ENCODE measurements at places on chromosomes 12 and 14.

GRCh38 chr12:104763168-104763805, 194.8 kb downstream of the SLC41A2 start:
- DNase-seq = no peak

GRCh38 chr12:127063339-127064072, 1203.5 kb upstream of the TMEM132C start:
- no peak for DNase-seq

- DNase-seq = no peak
Observed at GRCh38 chr12:89733579-89734201, 25.1 kb upstream of the ATP2B1 start.

DNA sequence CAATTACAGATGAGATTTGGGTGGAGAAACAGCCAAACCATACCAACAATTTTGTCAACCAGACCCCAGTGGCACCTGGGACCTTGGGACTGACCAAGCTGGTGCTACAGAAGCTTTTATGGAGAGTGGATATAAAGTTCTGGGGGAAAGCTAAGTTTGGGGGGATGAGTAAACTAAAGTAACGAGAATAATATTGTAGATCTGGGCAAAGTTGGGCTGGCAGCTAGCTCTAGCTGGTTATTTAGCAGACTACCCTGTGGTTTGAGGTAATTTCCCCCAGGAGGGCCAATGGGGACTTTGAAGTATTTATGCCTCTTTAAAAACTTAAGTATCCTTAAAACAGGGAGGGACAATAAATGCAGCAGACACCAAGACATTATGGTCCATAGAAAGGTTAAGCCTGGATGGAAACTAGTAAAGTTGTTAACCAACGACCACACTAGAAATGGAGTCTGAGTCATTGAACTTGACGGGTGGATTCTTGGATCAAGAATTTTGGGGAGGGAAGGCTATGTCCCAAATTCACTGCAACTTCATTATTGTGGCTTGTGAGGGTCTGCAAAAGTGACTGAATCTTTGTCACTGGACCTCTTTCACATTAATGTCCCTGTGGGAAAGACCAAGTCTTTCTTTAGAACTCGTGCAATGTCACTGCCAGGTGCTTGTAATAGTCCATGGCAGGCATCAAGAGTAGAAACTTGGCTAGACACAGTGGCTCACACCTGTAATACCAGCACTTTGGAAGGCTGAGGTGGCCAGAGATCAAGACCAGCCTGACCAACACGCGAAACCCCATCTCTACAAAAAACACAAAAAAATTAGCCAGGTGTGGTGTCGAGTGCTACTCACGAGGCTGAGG, 48.5 kb upstream of the OR5AU1 start:
- no peak for DNase-seq

- no peak for DNase-seq
Observed at GRCh38 chr14:52265253-52265652, 2.2 kb upstream of the PTGDR start.

DNA sequence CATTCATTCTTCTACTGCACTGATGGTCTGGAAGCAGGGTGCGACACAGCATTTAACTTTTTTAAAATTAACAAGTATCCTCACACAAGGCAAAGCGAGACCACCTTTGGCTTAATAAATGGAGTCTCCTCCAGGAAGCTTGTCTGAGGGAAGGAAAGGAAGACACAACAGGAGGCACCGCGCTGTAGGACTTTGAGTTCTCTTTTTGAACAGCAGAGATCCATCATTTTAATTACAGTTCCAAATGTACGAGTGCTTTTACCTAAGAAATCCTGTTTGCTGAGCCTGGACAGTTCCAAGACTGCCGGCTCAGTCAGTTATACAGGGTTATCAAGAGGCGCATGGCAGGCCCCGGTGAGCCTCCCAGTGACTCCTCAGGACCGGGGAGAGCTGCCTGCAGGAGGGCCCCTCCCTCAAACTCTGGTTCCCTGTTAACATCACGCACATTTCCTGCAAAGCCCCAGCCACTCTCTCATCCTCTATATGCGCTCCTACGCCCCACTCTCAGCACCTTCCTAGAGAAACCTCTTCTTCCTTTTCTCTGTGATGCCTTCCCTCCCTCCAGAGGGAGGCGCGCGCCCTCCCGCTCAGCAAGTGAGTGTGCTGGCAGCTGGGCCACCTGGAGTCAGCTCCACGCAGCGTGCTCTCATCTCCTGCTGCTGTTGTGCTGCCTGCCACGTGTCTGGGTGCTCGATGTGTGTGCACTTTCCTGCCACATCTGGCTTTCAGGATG, 46.1 kb downstream of the STX2 start:
- no peak for DNase-seq

DNA sequence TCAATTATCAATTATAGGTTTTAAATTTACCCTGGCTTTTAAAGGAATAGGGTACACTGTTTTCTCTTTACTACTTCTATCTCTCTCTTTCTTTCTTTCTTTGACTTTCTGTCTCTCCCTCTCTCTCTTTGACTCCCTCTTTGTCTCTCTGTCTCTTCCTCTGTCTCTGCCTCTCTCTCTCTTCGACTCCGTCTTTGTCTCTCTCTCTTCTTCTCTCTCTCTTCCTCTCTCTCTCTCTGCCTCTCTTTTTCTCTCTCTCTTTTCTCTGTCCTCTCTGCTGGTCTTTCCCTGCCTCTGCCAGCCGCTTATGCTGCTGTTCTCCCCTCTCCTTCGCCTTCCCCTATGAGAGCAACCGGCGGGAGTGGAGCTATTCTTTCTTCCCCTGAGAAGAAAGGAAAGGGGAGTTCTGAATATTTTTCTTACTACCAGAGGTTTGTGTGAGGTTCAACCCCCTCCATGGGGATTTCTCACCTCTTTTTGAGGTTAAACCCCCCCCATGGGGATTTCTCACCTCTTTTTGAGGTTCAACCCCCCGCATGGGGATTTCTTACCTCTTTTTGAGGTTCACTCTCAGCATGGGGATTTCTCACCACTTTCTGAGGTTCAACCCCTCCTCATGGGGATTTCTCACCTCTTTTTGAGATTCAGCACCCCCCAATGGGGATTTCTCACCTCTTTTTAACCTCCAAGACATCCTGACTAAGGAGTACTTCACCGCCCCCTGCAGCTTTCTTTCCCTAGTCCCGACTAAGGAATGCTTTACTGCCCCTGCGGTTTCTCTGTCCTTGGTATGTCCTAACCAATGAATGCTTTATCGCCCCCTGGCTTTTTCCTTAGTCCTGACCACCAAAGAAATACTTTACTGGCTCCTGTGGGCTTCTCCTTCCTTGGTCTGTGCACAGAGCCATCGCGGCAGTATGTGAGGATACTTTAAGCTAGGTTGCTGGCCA, 27.4 kb upstream of the DDHD1 start:
- peak; percentile 24 for DNase-seq

- no peak for DNase-seq
Observed at GRCh38 chr14:54343272-54344121, 53.3 kb upstream of the CDKN3 start.

- no peak for DNase-seq
Observed at GRCh38 chr14:93316716-93317115, 16.1 kb downstream of the BTBD7 start.

- no peak for DNase-seq
Observed at GRCh38 chr12:99960311-99960710, 24.4 kb downstream of the ANKS1B start.

DNA sequence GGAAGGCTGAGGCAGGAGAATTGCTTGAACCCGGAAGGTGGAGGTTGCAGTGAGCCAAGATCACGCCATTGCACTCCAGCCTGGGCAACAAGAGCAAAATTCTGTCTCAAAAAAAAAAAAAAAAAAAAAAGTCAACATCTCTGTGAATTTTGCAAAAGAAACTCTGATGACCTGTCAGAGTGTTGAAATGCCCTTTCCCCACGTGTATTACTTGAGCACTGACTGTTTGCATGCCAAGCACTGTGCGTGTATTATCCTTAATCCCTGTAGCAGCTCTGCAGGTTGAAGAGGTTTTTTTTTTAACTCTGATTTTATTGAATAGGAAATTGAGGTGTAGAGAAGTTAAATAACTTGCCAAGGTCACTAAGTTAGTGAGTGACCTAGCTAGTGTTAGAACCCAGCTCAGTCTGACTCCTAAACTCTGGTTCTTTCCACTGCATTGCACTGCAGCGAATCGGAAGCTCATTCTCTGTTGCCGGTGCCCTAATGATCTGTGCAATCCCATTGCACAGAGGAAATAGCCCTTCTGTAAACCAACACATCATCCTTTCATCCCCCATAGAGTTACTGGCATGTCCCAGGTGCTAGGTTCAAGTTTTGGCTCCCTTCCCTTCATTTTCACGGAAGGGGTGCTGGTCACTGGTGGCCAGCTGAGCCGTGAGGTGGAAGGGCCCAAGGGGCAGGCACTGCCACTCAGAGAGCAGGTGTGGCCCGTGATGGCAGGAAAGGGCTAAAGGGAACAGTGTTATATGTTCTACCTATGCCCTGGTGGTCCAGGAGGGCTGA, 122.3 kb downstream of the EML1 start:
- no peak for DNase-seq

GRCh38 chr12:98771811-98772752, 127.0 kb downstream of the APAF1 start:
- DNase-seq = no peak

DNA sequence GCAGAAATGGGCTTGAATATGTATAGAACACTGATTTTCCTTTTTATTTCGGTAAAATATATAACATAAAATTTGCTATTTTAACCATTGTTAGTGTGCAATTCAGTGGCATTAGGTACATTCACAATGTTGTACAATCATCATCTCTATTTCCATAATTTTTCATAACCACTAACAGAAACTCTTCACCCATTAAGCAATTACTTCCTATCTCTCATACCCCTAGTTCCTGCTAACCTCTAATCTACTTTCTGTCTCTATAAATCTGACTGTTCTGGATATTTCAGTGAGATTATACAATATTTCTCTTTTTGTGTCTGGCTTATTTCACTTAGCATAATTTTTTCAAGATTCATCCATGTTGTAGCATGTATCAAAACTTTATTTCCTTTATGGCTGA, 8.9 kb upstream of the RNF212B start:
- no peak for DNase-seq

- DNase-seq = no peak
Observed at GRCh38 chr12:47038270-47038748, 41.1 kb upstream of the PCED1B start.

GRCh38 chr12:105235281-105235731, 668 bp downstream of the APPL2 start:
- DNase-seq = no peak

GRCh38 chr14:44803239-44803905, 158.4 kb downstream of the KLHL28 start:
- DNase-seq = no peak

- no peak for DNase-seq
Observed at GRCh38 chr12:65287426-65287825, 8.9 kb downstream of the MSRB3 start.

DNA sequence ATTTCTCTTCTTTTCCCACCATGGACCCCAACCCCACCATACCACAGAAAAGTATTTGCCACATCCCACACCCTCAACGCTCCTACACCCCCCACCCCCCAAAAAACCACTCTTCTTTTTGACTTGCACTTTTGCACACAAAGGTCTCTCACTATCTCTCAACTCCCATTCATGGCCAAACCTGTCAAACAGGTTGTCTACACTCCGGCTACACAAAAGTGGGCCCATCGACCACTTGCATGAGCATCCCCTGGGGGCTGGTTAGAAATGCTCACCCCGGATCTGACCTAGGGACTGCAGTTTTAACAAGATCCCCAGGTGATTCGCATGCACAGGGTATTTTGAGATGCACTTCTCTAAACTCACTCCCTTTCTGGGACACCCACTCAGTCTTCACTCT, 248.2 kb downstream of the DPF3 start:
- no peak for DNase-seq

- DNase-seq = no peak
Observed at GRCh38 chr14:71682337-71682736, 249.9 kb upstream of the RGS6 start.

DNA sequence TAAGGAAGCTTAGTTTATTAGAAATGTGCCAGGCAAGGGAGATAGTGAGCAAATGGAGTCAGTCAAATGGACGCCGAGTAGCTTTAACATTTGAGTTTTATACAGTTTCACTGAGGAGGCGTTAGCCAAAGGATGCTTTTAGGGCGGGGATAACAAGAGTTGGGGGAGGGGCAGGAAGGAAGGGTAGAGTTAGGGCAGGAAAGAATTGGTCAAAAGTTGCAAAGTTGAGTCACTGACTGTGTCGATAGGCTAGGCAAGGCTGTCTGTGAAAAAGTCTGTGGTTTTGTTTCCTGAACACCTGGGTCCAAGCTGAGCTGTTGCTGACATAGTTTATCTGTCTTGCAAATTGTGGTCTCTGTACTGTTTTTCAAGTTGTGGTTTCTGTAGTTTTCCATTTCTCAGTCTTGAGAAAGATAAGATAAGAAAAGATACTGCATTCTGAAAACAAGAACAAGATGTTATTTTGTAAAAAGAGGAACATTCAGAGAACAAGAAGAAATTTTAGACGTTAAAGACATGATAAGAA, 62.6 kb upstream of the RESF1 start:
- peak; percentile 85 for DNase-seq

- DNase-seq = no peak
Observed at GRCh38 chr12:31586728-31587127, 4.2 kb downstream of the DENND5B start.

DNA sequence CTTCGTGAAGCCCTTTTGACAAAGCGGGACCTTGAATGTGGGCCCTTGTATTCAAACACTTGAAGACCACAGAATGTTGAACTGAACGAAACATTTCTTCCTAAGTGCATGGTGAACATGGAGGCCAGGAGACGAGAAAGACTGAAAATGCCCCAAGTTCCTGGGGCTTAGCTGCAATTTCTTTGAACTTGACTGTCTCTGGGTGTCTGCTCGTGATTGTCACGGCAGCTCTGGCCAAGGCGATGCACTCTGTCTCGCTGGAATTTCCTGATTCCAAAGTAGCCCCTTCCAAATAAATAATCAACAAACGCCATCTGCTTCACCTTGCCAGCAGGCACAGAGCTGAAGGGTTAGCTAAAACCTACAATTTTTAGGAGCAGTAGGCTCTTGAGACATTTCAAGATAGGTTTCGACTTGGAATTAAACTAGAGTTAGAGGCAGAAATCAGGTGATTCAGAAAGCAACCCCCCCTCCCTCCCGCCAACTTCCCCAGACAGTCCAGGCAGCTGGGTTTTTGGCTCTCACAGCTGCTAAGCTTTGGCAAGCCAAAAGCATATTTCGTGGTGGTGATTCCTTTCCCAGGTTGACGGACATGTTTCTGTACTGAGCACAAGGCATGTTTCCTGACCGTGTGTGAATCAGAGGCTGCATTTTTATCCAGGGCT, 13.5 kb upstream of the IRF2BPL start:
- no peak for DNase-seq

GRCh38 chr12:75784591-75784990, 247.0 kb downstream of the PHLDA1 start:
- DNase-seq = no peak

DNA sequence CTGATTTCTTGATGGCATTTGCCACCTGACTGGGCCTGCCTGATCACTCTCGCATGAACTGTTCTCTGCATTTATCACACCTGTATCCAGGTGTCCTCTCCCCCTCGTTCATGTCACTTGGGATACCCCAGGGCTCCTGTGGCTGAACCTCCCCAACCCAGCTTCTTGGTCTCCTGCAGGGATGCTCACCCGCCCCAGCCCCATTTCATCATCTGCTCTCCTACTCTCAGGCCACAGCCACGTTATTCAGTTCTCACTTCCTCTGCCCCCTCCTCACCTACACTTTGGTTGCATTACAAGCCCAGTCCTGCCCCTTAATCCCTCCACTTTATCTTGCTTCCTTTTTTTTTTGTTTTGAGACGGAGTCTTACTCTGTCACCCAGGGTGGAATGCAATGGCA, 35.5 kb downstream of the TMBIM6 start:
- no peak for DNase-seq

- DNase-seq = no peak
Observed at GRCh38 chr12:39805651-39806050, 186.0 kb upstream of the ABCD2 start.

GRCh38 chr14:61737915-61738314, 24.3 kb upstream of the SNAPC1 start:
- DNase-seq = no peak
